ENCODE measurements at places on chromosomes 3 and 15. TPM values are rescaled to one million over a fixed set of nuclear protein-coding genes. Genes with fewer than 3 reads are reported as not detected.

DNA sequence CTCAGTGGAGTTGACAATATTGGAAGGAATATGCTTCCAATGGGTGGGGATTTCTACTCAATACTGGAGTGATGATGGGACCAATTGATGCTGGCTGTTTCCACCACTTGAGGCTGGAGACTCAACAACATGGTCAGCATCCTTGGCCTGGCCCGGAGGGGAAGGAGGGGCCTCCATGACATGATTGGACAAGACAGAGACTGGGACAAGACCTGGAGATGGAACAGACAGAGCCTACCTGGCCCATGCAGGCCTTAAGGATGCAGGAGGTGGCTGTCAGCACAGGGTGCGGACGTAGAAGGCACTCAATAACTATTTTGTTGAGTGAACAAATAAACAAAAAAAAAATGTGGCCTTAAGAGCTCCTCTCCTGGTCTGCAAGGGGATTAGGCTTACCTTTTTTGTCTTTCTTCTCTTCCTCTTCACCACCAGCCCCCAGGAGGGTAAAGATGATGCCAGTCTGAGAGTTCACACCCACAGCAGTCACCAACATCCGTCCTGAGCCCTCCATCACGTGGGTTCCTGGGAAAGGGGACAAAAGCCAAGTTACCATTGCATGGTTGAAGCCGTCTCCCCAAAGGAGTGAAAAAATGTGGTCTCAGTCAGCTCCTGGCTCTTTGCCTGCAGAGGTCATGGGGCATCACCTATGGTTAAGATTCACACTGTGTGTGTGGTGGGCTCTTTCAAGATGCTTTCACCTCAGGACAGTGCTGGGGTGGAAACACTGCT lies 67.1 kb upstream of the SEC13 start:
- DNase-seq: no peak

DNA sequence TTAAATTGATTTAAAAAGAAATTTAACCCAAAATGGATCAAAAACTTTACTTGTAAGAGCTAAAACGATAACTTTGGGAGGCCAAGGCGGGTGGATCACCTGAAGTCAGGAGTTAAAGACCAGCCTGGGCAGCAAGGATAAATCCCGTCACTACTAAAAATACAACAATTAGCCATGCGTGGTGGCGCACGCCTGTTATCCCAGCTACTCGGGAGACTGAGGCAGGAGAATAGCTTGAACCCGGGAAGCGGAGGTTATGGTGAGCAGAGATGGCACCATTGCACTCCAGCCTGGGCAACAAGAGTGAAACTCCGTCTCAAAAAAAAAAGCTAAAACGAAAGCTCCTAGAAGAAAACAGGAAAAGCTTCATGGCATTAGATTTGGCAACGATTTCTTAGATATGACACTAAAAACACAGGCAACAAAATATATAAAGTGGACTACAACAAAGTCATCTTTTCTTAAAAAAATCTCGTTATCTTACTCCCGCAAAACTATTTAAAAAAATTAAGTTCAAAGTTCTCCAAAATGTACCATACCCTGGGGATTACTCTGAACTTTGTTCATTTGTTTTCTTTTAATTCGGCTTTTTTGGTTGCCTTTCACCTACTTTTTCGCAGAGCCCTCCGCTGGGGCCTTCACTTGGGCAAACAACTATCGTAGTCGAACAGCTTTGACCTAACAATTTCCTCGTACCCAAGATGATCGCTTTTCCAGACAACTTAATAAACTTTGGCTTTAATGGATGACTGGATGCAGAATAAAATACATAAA lies 2.9 kb downstream of the HDDC3 start:
- DNase-seq: no peak

- DNase-seq: no peak
Observed at GRCh38 chr3:164360738-164361406, 717.4 kb downstream of the SI start.

DNA sequence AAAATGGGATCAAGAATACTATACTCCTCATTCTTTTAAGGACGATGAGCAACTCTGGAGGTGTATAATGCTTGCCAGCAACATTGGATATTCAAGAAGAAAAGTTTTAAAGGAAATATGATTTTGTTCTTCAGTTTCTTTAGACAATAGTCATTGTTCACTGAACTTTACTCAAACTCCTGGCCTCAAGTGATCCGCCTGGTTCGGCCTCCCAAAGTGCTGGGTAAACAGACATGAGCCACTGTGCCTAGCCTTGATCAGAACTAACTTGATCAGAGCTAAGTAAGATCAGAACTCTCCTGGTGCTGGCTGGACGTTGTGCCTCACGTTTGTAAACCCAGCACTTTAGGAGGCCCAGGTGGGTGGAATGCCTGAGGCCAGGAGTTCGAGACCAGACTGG lies 12.6 kb downstream of the EFCAB12 start:
- no peak for DNase-seq

DNA sequence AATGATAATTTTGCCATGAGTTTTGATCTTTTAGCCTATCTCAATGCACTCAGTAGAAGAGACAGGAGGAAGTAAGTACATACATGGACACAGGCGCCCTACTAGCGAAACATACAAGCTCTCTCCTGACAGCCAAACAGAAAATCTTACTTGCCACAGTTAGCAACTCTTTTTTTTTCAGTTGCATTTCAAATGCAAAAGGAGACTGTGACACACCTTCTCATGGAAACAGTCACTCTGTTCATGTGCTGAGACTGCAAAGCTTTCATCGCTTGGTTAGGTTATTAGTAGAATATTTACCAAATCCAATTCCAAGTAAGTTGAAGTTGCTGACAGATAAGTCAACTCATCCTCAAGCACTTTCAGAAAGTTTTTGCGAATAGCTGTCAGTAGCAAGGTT lies 223.3 kb downstream of the FOXP1 start:
- no peak for DNase-seq

DNA sequence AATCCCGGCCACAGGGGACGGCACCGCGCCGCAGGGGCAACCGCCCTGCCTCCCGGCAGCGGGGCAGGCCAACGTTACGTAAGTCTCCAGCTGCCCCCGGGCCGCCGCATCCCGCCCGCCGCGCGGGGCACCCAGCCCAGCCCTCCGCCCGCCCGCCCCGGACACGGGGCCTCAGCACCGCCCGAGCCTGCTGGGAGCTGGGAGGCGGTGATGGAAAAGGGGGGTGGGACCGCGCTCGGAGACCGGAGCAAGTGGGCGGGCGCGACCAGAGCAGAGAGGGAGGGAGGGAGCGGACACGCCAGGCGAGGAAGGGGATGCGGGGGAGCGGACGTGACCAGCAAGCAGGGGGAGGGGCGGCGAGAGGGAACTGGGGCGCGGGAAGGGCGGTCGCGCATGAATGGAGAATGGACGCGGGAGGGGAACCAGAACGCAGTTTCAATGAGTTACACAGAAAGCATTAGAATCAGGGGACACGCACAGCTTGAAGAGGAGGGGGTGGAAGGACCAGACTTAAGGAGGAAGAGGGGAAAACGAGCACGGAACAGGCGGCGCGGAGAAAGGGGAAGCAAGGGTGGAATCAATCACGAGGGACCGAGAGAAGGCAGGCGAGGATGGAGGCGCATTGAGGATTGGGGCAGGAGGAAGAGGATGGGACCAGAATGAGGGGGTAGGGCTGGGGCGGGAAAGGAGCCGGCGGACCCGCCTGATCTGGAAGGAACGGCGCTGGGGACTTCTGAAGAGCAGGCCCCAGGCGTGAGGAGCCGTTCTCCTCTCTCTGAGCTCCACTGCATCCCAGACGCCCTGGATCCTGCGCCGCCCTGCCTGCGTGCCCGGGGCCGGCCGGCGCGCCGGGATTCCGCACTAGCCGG lies 559 bp downstream of the PKM start:
- peak; percentile 85 for DNase-seq

DNA sequence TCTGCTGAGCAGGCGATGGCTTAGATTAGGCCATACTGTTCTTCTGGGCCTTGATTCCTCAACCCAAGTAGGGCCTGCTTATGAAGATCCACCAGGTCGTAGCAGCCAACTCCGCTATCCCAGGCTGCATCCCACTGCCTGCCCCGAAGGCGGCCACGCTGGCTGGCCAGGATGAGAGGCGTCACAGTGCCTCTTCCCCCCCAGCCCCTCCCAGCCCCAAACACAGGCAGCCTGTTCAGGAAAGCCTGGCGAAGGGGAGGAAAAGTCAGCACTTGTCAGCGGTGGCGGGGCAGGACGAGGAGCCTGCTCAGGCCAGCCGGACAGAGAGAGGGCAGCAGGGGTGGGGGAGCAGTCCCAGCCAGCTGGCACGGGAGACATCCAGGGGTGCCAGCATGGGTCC lies 11.2 kb downstream of the PTH1R start:
- DNase-seq: no peak

DNA sequence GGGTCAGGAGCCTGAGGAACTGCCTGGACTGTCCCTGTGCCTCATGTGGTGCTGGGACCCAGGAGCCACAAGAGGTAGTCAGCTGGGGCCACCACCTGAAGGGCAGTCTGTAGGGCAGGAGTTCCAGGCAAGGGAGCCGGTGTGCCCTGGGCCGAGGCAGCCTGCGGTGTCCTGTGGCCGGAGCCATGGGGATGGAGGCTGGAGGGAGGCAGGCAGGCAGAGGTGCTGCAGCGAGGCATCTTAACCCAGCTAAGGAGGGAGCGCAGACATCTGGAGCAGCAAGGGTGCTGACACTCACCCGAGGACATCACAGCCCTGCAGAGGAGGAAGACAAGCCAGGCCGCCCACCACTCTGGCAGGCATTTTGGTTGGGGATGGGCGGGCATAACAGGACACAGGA lies 77.8 kb downstream of the DNAJB8 start:
- DNase-seq: no peak

GRCh38 chr3:149784064-149784704 lies 8.2 kb downstream of the ANKUB1 start:
- no peak for DNase-seq

DNA sequence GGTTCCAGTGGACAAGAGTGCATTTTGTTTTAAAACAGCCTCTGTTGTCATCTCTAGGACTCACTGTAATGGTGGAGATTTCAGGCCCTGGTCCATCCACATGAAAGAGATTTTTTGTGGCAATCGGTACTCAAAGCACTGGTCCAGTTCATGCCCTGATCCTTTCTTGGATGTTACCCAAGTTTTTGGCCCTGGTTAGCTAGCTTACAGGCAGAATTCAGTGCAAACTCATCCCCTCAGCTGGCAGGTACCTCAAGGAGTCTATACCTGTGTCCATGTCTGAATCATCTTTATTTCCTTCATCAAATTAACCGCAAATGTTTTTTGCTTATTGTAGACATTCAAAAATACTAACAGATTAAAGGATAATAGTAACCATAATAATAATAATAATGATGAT lies 13.7 kb upstream of the MEF2A start:
- no peak for DNase-seq

- DNase-seq: no peak
Observed at GRCh38 chr3:121153851-121154250, 245.8 kb downstream of the STXBP5L start.

DNA sequence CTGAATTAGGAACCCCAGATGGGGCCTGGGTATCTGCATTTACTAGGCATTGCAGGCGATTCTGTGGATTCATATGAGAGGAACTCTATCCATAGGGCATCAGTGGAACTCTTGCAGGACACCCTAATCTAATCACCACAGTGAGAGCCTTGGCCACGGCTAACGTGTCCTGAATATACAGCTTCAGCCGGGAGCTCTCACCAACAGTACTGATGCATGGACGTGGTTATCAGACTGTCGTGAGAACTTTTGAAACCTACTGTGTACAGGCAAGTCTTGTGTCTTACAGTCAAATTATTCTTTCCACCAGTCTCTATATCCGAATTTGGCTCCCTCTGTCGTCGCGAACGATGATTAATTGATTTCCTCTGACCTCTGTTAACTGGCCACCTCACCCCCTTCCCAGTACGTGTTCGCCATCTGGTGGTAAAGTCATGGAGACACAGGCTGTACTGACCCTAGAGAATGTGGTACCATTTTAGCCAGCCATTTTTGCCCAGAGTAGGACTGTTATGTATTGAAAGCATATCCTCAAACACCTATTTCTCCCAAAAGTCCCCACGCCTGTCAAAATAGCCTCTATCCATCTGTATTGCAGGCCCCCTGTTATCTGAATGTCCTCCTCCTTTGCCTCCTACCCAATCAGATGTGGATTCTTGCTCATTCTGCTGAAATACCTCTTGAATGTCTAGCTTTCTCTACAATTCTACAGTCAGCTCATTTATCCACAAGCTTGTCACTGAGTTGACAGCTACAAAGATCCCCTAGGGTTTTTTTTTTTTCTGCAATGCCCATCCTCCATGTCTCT lies 39.7 kb downstream of the GLDN start:
- no peak for DNase-seq

GRCh38 chr15:20645956-20646355 lies 104.4 kb upstream of the GOLGA6L6 start:
- no peak for DNase-seq

GRCh38 chr3:94301366-94301765 lies 238.5 kb downstream of the NSUN3 start:
- no peak for DNase-seq

- no peak for DNase-seq
Observed at GRCh38 chr3:25568525-25569078, 96.1 kb downstream of the TOP2B start.

GRCh38 chr15:98866511-98866910 lies 141.1 kb downstream of the PGPEP1L start:
- DNase-seq: no peak

DNA sequence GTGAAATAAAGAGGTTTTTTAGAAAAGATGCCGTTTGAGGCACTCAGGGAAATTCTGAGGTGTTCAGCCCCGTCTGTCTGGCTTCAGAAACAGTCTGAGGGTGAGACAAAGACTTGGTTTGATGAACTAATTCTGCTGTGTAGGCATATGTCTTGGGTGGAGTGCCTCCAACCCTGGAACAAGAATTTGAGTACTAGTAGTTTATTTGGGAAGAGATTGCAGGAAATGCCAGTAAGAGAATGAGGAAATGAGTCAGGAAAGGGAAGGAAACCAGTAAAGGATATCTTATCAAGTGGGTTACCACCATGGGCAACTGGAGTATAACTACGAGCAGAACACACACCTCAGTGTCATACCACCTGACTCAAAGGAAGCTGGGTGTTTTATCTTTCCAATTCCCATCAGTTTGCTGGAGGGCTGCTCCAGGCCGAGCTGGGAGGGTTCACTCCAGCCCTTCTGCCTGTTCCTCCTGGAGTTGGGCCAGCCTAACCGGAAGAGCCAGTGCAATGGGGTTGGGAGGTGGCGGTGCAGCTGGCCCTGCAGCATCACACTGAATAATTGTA lies 75.3 kb downstream of the TGFBR2 start:
- no peak for DNase-seq

ITIH1 gene
- not detected for total RNA-seq

ZPLD1 gene
- total RNA-seq: not detected

NEK10 gene
- total RNA-seq: 0.84 TPM

All from mesothelial cell of epicardium (in vitro differentiated cells).